ENCODE measurements at places on chromosomes 16 and 17.

DNA sequence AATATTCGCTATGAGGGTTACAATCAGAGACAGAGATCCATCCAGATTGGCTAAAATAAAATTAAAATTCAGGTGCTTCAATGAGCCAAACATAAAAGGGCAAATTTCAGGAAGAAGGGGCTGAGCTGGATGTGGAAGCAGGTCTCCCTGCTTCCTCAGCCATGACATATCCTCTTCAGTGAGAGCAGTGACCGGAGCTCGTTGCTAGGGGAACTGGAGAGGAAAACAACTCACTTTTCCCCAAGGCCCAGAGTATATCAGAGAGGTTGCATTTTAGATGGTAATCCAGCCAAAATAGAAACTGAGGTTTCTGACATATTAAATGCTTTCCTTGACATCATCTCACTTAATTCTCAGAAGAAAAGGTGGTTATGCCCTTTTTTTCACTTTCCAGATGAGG lies 503.5 kb downstream of the HS3ST4 start:
- no peak for DNase-seq

DNA sequence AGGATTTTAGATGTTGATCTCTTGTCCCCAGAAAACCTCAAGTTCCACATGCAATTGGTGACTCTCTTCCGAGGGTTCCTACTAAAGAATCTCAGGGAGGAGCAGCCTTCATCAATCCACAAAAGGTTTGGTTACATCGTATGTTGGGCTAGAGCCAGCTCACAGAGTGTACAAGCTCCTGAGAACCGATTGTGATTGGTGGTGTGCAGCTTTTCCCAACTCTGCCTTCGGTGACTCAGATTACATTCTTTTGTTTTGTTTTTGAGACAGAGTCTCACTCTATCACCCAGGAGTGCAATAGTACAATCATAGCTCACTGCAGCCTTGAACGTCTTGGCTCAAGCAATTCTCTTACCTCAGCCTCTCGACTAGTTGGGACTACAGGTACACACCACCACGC lies 172.4 kb downstream of the PMP22 start:
- DNase-seq = no peak

- DNase-seq = no peak
Observed at GRCh38 chr17:68519911-68520310, 7.7 kb downstream of the PRKAR1A start.

- DNase-seq = no peak
Observed at GRCh38 chr16:67036323-67036741, 7.4 kb downstream of the CBFB start.

GRCh38 chr17:19796457-19796856 lies 48.4 kb upstream of the ALDH3A1 start:
- no peak for DNase-seq

GRCh38 chr17:40910441-40910841 lies 25.4 kb upstream of the KRT20 start:
- no peak for DNase-seq
